ENCODE measurements at places on chromosomes 2 and 18.

GRCh38 chr2:144597894-144598593 lies 78.1 kb upstream of the ZEB2 start:
- DNase-seq, result no peak

DNA sequence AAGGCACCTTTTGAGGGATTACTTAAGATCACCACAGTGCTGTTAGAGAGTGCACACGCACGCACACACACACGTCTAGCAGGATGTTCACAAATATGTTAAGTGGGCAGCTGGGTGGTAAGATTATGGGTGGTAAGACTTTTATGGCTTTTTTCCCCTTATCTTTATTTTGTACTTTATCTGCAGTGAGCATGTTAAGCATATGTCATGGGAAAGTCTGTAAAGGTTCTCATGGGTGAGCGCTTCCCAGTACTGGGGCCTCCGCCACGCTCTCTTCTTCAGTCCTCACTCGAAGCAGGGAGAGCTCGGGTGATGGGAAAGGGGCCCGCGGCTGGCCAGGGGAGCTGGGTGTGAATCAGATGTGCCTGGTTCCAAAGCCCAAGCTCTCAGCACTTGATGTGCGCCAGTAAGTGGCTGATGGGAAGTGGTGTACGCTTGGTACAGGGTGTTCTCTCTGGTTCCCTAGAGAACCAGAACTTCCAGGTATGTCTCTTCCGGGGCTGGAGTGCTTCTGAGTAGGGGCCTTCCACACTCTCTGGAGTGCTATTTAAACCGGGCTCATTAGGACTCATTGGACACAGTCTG lies 83.9 kb upstream of the YWHAQ start:
- no peak for DNase-seq

GRCh38 chr18:47985866-47986265 lies 55.4 kb upstream of the SMAD2 start:
- DNase-seq, result no peak

GRCh38 chr18:44732238-44732563 lies 51.5 kb downstream of the SETBP1 start:
- DNase-seq, result no peak

GRCh38 chr2:14340703-14341102 lies 291.8 kb upstream of the LRATD1 start:
- no peak for DNase-seq
